ENCODE measurements at places on chromosomes 12 and 14.

DNA sequence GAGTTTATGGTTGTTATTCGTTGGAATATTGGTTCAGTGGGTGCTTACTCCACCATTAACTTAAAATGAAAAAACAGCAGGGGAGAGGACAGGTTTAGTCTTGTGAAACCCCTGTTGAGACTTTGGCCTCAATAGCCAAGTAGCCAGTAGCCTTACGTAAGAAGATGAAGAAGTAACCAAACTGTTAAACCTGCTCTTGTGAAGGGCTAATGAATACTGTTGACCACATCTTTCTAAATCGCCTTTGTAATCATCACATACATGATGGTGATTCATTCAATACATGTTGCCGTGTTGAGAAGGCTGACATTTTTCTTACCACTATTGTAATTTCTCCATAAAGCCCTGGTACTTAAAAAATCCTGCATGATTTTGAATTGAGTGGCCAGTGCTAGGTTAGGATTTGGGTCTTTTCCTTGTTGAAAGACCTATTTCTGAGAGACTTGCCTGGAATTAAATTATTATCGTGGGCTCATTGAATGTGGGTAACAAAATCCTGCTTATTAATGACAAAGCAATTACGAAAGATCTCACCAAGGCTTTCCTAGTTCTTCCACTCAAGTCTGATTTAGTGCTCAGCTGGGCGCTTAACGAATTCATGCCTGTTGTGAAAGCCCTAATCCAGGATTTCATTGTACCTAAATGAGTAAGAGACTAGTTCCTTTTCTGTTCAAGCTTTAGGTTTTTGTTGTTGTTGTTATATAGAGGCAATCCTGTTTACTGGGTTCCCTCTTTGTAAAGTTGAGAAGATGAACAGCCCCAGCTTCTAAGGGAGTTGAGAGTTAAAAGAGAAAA, 333.1 kb downstream of the FUT8 start:
- DNase-seq = no peak

DNA sequence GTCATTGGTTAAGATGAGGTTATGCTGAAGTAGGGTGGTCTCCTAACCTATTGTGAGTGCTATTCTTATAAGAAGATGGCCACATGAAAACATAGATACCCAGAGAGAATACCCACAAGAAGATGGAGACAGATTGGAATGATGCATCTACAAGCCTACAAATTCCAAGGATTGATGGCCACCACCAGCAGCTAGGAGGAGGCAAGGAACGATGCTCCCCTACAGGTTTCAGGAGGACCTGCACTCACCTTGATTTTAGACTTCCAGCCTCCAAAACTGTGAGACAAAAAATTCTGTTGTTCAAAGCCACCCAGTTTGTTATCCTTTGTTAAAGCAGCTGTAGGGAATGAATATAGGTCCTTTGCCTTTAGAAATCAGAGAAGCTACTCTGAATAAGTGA, 227.4 kb downstream of the NEDD1 start:
- no peak for DNase-seq

DNA sequence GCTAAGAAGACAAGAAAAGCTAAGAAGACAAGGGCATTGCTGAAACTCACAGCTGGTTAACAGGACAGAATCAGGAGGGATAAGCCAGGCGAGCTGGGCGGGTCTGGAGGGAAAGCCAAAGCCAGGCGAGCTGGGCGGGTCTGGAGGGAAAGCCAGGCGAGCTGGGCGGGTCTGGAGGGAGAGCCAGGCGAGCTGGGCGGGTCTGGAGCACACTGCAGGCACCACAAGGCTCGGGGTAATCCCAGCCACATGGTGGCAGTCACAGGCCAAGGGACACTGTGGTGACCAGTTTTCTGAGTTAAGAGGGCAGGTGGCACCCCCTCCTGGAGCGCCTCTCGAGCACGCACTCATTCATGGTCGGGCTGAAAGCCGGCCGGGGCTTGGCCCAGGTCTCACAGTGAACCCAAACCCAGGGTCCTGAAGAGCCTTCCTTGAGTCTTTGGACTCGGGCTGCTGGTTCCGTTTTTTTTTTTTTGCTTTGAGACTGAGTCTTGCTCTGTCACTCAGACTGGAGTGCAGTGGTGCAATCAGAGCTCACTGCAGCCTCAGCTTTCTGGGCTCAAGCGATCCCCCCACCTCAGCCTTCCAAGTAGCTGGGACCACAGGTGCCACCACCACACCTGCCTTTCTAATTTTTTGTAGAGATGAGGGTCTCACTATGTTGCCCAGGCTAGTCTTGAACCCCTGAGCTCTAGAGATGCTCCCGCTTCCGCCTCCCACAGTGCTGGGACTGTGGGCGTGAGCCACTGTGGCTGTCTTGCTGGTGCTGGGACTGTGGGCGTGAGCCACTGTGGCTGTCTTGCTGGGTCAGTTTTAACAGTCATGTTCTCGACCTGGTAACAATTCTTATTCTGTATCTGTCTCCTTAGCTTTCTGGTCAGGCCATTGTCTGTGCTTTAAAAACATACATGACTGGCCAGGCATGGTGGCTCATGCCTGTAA, 40.2 kb downstream of the HSP90AA1 start:
- DNase-seq = peak; percentile 89

- DNase-seq = no peak
Observed at GRCh38 chr12:46493150-46493833, 120.7 kb upstream of the SLC38A2 start.

- DNase-seq = no peak
Observed at GRCh38 chr12:104304261-104305009, 896 bp downstream of the EID3 start.

DNA sequence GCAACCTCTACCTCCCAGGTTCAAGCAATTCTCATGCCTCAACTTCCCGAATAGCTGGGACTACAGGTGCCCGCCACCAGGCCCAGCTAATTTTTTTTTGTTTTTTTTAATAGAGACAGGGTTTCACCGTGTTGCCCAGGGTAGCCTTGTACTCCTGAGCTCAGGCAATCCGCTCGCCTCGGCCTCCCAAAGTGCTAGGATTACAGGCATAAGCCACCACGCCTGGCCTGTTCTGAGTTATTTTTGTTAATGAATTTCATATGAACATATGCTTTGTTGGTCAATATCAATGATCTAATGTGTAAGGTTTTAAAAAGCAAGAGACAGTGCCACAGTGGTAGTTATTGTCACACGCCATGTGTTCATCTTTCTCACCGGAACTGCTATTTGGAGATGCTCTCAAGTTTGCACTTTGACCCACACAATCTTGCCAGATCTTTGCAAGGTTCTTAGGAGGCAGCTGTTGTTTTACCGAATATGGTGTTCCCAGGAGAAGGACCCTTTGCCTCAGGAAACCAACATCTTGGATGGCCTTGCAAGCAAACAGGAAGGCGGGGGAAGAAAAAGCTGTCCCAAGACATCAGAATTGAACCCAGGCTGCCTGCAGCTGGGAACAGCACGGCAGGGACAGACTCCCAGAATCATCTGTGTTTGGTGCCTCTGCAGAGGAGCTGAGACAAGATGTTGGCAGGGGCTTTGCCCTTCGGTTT, 30.0 kb downstream of the GALNT16 start:
- no peak for DNase-seq

DNA sequence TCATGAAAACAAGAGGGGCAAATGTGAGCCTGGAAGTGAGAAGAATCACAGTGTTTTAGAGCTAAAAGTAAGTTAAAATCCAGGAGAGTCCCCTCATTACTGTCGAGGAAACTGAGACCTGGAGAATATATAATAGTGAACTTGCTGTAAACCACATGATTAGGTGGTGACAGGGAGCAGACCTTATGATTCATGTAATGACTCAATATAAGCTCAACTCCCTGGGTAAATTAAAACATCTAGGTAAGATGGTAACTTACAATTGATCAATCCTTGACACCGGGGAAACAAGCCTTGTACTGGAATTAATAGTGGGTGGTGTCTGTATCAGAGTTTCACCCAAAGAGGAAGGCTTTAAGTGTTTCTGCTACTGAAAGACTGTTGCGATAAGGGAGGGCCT, 269.3 kb downstream of the SNAPC1 start:
- DNase-seq = no peak

DNA sequence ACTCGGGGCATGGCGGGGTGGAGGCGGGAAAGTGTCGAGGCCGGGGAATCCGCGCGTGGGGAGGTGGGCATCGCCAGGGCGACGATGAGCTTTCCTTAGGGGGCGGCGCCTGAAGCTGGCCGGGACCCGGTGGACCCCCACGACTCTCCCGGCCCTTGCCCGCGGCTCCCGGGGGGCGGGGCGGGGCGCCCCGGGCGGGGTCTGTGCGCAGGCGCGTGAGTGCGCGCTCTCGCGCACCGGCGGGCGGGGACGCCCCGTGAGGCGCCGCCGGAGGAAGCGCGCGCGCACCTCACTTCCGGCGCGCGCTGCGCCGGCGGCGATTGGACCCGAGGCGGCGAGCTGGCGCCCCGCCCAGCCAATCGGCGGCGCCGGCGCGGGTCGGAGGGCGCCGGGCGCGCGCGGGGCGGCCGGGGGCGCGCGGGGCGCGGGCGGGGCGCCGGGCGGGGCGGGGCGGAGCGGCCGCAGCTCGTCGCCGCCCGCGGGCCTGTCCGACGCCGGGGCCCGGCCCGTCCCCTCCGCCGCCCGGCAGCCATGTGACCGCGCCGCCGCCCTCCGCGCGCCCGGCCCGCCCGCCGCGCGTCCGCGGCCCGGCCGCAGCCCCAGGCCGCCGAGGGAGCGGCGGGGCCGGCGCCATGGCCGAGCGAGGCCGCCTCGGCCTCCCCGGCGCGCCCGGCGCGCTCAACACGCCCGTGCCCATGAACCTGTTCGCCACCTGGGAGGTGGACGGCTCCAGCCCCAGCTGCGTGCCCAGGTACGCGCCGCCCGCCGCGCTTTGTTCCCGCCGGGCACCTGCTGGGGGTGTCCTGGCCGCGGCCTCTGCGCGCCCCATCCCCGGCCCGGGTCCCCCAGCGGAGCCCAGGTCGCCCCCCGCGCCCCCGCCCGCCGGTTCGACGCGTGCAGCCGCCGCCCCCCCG, at the start of gene PACS2:
Gene PACS2, plus strand, starts transcription at position 462 of the 914 bp plus-strand sequence. Its CDS starts 171 bp downstream, at position 633.
- peak; percentile 87 for DNase-seq

DNA sequence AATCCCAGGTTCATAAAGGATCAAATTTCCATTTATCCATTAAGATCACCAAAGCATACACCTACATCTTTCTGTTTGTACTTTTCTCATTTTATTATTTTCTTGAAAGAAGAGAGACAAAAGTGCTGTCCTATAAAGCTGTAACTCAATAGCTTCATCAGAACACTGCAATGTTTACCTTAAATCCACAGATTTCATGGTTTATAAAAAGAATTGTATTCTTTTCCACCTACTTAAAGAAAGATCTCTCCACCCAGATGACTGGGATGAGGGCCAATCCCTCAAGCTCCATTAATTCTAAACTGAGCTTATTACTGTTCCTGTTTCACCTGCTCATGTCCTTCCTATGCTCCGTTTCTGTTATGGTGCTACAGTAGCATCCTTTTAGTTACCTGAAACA, 470.6 kb downstream of the BCAT1 start:
- DNase-seq = no peak

- DNase-seq = no peak
Observed at GRCh38 chr14:35708062-35708461, 101.0 kb downstream of the RALGAPA1 start.
